HuH-7.5 (cell line): ENCODE measurements at places on chromosomes 1 and 21.

DNA sequence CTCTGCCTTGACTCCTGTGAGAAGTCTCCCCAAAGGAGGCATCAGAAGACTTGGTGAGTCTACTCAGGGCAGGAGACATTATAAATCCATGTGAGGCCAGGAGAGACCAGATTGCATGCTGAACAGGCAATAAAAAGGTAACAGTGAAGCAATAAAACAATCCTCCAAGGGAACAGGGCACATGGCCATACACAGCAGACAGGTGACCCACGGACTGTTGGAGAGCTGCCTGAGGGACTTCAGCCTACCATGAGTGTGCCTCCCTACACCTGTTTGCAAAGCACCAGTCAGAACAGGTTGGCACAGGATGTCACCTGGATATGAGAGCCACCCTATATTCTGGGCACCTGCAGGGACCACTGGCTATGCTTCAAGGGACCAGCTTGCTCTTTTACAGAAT, 67.6 kb downstream of the MAB21L3 start:
- no peak for DNase-seq

- DNase-seq = no peak
Measured at GRCh38 chr1:92797297-92797696, 12.4 kb upstream of the EVI5 start.

DNA sequence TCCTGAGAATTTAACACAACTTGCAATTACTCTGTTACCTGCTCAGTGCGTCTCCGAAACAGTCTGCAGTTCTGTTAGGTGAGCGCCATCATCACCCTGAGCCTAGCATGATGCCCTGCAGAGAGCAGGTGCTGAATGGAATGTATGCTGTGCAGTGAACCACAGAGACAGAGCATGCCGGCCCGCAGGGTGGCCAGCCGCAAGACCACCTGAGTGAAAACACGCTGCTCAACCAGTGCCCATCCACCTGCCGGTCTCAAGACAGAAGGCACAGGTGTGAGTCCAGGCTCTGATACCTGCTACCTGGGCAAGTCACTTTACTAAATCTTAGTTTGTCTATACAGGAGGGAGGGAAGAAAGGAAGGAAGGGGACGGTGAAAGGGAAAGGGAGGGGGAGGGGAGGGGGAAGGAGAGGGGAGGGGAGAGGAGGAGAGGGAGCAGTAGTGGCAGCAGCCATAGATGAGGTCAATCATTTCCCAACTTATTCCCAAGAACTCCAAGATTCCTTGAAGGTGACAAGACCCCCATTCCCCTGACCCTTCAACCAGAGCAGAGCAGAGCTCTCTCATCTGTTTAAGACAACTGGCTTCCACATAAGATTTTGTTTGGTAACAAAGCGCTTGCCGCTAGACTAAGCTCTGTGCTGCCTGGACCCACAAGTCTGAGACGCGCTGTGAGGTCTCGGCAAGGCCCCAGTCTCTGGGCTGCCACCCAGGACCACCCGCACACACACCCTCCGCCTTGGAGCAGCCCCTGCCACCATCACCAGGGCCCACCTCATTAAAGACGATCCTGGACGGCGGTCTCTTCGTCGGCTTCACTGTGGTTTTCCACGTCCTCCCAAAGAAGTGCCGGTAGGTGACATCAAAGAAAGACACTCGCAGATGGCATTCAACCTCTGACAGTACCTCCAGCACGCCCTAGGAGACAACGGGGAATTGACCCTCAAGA, 14.5 kb downstream of the NPHP4 start:
- DNase-seq = no peak

- DNase-seq = no peak
Measured at GRCh38 chr1:91653183-91653582, 152.5 kb downstream of the CDC7 start.

GRCh38 chr1:153962088-153963029, 978 bp downstream of the SLC39A1 start:
- DNase-seq = no peak

DNA sequence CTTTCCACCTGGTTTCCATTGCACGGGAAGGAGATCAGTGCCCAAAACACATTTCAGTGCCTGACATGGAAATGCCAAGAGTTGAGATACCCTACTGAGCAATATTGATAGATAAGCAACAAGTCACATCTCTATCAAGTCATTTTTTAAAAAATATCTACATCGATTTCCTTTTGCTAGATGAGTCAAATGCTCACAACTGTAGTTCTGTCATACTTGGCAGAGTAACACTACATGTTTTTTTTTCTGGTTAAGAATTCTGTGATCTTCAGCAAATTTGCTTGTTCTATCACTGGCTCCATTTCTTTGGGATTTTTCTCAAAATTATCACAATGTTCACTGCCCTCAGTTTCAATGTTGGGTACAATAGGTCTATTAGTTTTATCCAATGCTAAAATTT, 145.4 kb downstream of the ZC3H11B start:
- no peak for DNase-seq

GRCh38 chr1:39360731-39361130, 130.7 kb upstream of the BMP8A start:
- no peak for DNase-seq

DNA sequence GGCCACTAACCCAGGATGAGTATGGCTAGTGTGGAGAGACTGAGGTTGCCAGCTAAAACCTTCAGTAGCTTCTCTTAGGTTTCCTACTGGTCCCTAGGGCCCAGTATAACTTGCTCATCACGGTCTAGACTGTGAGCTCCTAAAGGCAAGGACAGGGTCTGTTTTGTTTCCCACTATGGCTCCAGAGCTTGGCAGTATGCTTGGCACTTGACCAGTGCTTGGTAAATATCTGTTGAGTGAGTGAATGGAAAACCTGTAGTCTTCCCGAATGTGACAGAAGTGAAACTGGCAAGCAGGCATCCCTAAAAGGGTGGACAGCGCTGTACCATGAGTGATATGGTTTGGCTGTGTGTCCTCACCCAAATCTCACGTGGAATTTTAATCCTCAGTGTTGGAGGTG, 13.1 kb upstream of the PARS2 start:
- DNase-seq = no peak

DNA sequence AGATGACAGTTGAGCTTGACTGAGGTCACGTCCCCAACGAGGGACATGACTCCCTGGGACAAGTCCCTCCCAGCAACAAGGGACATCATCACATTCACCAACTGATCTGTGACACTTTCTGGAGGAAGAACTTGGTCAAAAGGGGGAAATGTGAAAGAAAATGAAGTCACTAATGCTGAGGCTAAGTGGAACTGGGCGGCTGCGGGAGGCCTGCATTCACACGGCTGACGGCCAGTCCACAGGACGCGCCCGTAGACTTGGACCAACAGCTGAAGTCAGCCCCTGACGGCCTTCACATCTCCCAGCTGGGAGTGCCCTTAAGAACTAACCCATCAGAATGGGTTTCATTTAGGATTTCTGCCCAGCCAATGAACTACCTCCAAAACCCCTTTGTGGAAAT, 26.6 kb downstream of the POFUT2 start:
- no peak for DNase-seq
